ENCODE measurements at places on chromosomes 16 and 17.

DNA sequence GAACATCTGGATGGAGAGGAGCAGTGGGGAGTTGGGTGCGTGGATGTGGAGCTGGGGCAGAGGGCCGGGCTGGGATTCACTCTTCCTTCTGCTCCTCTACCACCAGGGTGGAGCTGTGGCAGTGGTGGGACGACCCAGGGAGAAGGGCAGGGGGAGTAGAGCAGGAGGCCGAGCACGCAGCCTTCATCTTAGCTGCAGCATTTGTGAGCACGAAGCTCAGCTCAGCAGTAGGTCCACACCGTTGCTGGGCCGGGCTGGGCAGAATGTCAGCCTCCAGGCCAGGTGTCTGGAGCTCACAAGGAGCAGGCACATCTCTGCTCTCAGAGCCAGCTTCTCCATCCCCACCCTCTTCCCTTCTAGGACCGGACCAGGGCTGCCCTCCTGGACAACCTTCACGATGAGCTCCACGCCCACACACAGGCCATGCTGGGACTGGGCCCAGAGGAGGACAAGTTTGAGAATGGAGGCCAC, 55.7 kb downstream of the OR1D5 start:
- DNase-seq, result no peak

DNA sequence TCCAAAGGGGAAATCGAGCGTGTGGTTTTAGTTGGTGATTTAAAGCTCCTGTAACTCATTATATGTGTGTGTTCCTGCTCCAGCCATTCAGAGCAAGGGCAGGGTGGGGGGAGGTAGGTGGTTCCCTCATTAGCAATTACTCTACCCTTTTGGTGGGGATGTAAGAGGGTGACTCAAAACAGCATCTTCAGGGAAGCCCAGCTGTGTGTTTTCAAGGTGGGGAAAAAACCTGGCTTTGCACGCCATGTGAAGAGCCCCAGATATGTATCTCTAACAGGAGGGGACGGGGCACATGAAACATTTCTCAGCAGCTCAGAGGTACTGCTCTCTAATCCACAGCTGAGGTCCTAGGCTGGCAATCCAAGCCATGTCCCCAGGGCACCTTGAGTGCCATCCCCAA, 241.3 kb upstream of the ZFHX3 start:
- no peak for DNase-seq

DNA sequence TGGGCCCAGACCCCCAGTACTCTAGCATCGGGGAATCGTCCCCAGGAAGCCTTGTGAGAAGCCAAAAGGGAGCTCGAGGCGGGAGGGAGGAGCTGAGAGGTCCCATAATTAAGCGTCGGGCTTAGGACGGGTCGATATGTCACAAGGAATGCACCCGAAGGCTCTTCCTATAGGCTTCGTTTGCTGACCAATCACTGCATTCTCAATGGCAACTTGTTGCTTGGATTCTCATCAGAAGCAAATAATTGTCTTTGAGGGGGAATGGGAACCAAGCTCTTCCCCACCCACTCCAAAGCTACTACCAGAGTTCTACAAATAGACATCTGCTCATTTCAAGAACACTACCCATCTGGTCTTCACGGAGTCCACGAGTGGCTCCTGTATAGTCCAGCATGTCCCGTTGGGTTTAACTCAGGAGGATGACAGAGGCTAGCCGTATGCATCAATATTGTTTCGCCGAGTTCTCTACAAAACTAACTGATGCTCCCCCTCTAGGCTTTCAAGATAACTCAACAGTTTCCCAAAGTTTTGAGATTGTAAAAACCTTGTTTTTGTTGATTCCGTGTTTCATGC, 628 bp upstream of the BLMH start:
- DNase-seq, result no peak

- no peak for DNase-seq
These were observed 15.0 kb downstream of the GNA13 start for GRCh38 chr17:65041518-65041917.

GRCh38 chr17:77558846-77559626, 399.5 kb upstream of the TNRC6C start:
- DNase-seq, result no peak

Data from T-helper 2 cell (primary cell).